Activated CD8-positive, alpha-beta T cell treated with anti-CD3 and anti-CD28 coated beads for 36 hours (primary cell): ENCODE measurements at places on chromosomes 16 and 17. TPM values are rescaled to one million over a fixed set of nuclear protein-coding genes. Genes with fewer than 3 reads are reported as not detected.

The MYH3 gene
- 1.8 TPM for total RNA-seq

The FOXN1 gene
- total RNA-seq: not detected

The OTOP2 gene
- total RNA-seq: not detected

The ZNF768 gene
- total RNA-seq: 9.2 TPM

The NXPH3 gene
- total RNA-seq: 0.20 TPM

The TAX1BP3 gene
- 15.1 TPM for total RNA-seq

The NLRC3 gene
- 17.9 TPM for total RNA-seq

The CCR7 gene
- total RNA-seq: 297 TPM

The TMEM235 gene
- total RNA-seq: not detected

The TLCD3A gene
- total RNA-seq: 30.9 TPM

The KRT9 gene
- total RNA-seq: not detected

DNA sequence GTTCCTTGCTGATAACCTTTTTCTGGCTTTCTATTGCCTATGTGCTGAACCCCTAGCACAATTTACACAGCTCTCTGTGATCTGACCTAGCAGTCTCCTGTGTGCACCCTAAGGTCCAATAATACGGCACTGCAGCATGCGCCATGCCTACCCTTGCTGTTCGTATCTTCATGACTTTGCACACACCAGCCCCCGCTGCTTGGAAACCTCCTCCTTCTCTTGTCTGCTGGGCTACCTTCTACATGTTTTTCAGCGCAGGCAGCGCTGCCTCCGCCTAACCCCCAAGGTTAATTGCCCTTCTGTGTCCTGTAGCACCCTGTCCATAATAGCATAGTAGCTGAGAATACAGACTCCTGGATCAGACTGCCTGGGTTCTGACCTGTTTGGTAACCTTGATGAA lies 1.4 kb downstream of the STARD3 start:
- H3K36me3 ChIP-seq: peaks cover 5% of the 10 kb centered on the region
- peak overlapping the region; percentile 90 for H3K4me3 ChIP-seq
- no peak for DNase-seq
- peak overlapping the region; percentile 87 for H3K27ac ChIP-seq
- no peaks in the 10 kb centered on the region for H3K27me3 ChIP-seq

- no peaks in the 10 kb centered on the region for H3K36me3 ChIP-seq
- H3K27me3 ChIP-seq: no peaks in the 10 kb centered on the region
- DNase-seq: no peak
- no peak overlapping the region for H3K4me3 ChIP-seq
- no peak overlapping the region for H3K27ac ChIP-seq
- no peaks in the 10 kb centered on the region for H3K4me1 ChIP-seq
Observed at GRCh38 chr17:77744066-77744988, 214.2 kb upstream of the TNRC6C start.

- H3K36me3 ChIP-seq: no peaks in the 10 kb centered on the region
- DNase-seq: no peak
- no peak overlapping the region for H3K27ac ChIP-seq
- peaks cover 4% of the 10 kb centered on the region for H3K4me1 ChIP-seq
- no peak overlapping the region for H3K4me3 ChIP-seq
Observed at GRCh38 chr17:43790311-43790940, 10.2 kb downstream of the CFAP97D1 start.

DNA sequence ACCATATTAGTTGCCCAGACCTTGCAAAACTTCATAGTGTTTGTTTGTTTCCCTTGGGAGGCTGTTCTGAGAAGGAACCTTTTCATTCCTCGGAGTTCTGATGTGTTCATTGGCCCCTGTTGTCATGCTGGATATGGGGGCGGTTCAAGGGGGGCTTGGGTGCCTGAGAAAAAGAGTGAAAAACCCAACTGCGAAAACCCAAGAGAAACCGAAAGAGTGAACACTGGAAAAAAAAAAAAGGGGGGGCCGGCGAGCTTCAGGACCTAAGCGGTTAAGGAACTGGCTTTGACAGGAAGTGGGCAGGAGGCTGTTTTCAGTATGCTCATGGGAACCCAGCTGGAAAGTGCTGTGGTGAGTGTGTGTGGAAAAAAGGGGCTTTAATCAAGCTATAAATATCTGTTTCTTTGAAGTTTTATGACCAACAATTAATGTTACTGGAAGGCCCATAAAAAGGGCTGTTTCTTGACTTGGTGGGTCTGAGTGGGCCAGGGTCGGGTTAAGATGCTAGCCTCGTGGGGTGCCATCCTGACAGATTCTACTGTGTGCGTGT lies 510.7 kb downstream of the MAF start:
- peaks cover 53% of the 10 kb centered on the region for H3K4me1 ChIP-seq
- H3K36me3 ChIP-seq: peaks cover 11% of the 10 kb centered on the region
- peak overlapping the region; percentile 89 for H3K27ac ChIP-seq

DNA sequence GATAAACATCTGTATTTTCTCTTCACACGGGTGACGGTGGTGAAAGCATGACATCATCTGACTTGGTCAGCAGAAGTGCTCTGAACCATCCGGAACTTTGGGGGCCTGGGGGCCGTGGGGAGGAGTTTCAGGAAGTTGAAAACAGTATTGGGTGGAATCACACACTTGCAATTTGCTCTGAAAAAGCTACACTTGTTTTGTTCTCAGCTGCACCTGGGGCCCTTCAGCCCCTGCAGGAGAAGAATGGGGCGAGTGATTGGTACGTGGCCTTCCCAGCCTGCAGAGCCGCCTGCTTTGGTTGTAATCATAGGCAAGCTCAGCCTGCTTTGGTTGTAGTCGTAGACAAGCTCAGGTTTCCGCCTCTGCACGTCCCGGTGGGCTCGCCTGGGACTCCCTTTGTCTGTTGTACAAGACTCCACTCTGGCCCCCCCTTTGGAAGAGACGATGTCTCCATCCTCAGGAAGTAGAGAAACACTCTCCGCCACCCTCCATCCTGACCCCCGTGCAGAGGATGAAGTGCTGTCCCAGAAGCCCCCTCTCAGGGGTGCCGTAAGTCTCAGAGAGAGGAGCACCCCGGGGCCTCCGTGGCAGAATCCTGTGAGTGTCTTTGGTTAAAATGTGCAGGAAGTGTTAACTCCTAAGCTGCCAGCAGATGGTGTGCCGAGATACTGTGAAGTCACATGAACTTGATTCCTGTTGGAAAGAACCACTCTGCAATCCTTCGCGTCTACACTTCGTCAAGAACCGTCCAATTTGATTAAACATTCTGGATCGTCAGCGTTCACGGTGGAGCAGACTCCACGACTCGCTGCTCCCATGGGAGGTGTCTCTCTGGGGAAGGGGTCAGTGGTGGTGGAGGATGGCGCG lies 5.4 kb downstream of the BANP start:
- H3K36me3 ChIP-seq: peaks cover 43% of the 10 kb centered on the region
- H3K4me1 ChIP-seq: peaks cover 85% of the 10 kb centered on the region
- peak overlapping the region; percentile 86 for H3K4me3 ChIP-seq
- DNase-seq: peak; percentile 92
- peak overlapping the region; percentile 99 for H3K27ac ChIP-seq
- no peaks in the 10 kb centered on the region for H3K27me3 ChIP-seq

GRCh38 chr16:70588565-70588964 lies 57.8 kb upstream of the IL34 start:
- H3K27ac ChIP-seq: no peak overlapping the region
- no peaks in the 10 kb centered on the region for H3K36me3 ChIP-seq
- H3K4me3 ChIP-seq: no peak overlapping the region
- no peak for DNase-seq
- no peaks in the 10 kb centered on the region for H3K4me1 ChIP-seq

DNA sequence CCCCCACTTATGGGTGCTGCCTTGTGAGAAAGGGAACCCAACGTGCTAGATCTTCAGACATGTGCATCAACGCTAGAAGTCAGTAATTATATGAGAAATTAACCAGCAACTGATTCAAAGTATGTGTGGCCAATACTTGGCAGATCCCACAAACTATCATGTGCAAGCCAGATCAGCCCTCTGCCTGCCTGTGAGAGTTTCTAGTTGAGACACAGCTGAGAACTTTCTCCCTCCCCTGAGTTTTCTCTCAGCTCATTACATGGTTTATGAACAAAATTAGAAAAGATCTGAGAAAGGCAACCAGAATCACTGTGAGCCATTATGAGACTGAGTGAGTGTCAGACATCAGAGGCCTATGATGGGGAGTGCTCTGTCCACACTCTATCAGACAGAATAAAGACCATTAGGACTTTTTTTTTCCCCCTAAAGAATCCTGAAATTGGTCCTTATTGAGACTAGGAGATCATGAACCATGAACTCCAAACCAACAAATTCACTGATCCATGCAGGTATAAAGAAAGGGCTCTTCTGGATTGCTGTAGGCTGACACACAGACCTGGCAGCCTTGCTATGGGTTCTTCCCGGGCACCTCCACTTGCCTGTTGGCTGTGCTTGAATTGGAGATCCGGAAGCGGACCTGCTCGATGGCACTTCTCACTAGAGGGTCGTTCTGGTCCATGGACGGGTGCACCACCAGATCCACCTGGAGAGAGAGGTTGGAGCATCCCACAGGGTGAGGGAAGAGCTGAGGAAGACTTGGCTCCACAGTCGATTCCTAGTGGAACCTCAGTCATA lies 51.5 kb downstream of the GTF3C1 start:
- H3K27ac ChIP-seq: no peak overlapping the region
- no peak for DNase-seq
- H3K4me3 ChIP-seq: no peak overlapping the region
- no peaks in the 10 kb centered on the region for H3K27me3 ChIP-seq
- H3K4me1 ChIP-seq: no peaks in the 10 kb centered on the region

DNA sequence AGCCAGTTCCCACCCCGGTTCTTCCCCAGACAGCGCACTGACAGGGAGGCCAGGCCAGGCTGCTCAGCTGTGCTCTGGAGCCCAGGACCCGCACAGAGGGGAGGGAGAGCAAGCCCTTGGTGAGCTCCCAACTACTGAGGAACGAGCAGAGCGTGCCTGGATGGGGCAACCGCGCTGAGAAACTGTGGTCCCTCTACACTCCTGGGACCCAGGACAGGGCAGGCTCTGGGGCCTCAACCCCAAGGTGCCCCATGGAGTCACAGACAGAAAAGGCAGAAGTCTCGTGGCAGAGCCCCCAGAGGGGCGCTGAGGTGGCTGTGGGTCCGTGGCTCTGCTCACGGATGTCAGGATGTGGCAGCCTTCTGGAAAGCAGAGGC lies 16.3 kb downstream of the SLX4 start:
- no peak for DNase-seq
- peaks cover 10% of the 10 kb centered on the region for H3K36me3 ChIP-seq
- H3K4me3 ChIP-seq: no peak overlapping the region

GRCh38 chr17:73772107-73772705 lies 128.0 kb upstream of the SDK2 start:
- H3K27me3 ChIP-seq: no peaks in the 10 kb centered on the region
- DNase-seq: no peak
- no peaks in the 10 kb centered on the region for H3K4me1 ChIP-seq
- no peak overlapping the region for H3K27ac ChIP-seq
- H3K4me3 ChIP-seq: no peak overlapping the region
- H3K36me3 ChIP-seq: no peaks in the 10 kb centered on the region

- no peak for DNase-seq
- no peak overlapping the region for H3K27ac ChIP-seq
- no peak overlapping the region for H3K4me3 ChIP-seq
- no peaks in the 10 kb centered on the region for H3K4me1 ChIP-seq
Observed at GRCh38 chr17:79531191-79532095, 79.4 kb downstream of the RBFOX3 start.

DNA sequence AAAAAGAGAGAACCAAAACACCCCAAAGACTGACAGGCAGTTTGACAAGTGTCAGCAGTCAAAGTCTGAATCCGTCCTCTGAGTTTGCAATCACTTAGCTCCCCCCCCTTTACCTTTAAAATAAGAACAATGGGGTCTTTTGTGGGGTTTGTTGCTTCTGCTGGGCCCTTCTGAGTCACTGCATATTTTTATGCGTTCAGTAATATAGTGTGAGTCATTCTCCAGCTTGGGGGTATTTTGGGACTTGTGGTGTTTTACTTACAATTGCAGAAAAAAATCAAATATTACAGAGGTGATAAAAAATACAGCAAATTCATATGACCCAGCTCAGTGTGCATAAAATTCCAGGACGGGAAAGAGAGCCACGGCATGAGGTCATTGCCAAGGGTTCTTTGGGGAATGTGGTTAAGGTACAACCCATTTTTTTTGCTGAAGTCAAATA lies 120.1 kb downstream of the CYLD start:
- H3K36me3 ChIP-seq: no peaks in the 10 kb centered on the region
- no peak for DNase-seq
- no peak overlapping the region for H3K4me3 ChIP-seq
- no peaks in the 10 kb centered on the region for H3K4me1 ChIP-seq
- peaks cover 5% of the 10 kb centered on the region for H3K27me3 ChIP-seq

GRCh38 chr16:86195863-86196630 lies 297.1 kb downstream of the IRF8 start:
- H3K36me3 ChIP-seq: no peaks in the 10 kb centered on the region
- no peak overlapping the region for H3K27ac ChIP-seq
- no peak for DNase-seq
- H3K4me1 ChIP-seq: no peaks in the 10 kb centered on the region

DNA sequence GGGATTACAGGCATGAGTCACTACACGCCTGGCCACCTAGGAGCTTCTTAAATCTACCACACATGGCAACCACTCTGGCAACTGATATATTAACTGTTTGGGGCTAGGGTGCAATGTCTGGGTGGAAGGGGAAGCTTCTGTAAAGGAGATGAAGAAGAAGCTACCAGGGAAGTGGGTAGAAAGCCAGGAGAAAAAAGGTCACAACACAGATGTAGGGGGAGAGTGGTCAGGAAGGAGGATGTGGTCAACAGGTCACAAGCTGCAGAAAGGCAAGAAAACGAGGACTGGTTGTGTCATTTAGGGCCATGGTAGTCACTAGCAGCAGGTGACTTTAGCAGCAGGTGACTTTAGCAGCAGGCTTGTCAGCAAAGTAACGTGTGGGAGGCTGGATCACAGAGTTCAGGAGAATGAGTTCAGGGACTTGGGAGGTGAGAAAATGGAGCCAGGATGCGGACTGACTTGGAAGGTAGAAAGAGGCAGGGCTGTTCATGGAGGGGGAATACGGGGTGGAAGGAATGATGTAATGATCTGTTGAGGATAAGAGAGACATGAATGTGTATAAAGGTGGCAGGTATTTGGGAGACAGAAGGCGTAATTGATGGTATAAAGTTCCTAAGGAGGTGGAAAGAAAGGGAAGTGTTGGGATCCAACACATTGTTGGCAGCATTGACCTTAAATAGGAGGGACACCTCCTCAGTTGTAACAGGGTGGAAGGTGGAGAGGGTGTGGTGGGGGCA lies 16.3 kb upstream of the WFIKKN2 start:
- peak; percentile 41 for DNase-seq
- H3K27me3 ChIP-seq: peaks cover 11% of the 10 kb centered on the region
- peaks cover 6% of the 10 kb centered on the region for H3K4me1 ChIP-seq
- H3K27ac ChIP-seq: no peak overlapping the region
- no peaks in the 10 kb centered on the region for H3K36me3 ChIP-seq

GRCh38 chr17:50534222-50534978 lies 1.9 kb downstream of the EPN3 start:
- H3K4me3 ChIP-seq: no peak overlapping the region
- no peak overlapping the region for H3K27ac ChIP-seq
- DNase-seq: peak; percentile 54
- H3K36me3 ChIP-seq: no peaks in the 10 kb centered on the region
- peaks cover 17% of the 10 kb centered on the region for H3K4me1 ChIP-seq
- peaks cover 49% of the 10 kb centered on the region for H3K27me3 ChIP-seq
